ENCODE measurements at places on chromosomes 12 and 14.

GRCh38 chr12:57893431-57894353, 47.2 kb upstream of the CTDSP2 start:
- no peak for DNase-seq

GRCh38 chr14:33700052-33700451, 250.8 kb downstream of the EGLN3 start:
- DNase-seq: no peak

- no peak for DNase-seq
Observed at GRCh38 chr14:65850429-65851135, 438.1 kb downstream of the FUT8 start.

DNA sequence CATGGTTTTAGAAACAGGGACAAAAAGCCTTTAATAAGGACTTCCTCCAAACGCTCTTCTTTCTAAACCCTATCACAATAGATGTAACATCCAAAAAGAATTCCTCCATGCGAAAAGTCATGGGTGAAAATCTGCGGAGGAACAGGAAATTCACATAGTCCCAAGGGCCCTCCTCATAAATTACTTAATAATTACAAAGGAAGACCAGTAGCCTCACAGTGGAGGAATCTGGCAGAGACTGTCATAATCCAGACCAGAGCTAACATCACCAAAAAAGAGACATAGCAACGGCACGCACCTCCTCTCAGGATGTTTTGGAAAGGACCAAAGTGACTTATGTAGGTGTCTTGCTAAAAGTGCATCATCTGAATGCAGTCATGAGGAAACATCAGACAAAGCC, 165.7 kb downstream of the ANO2 start:
- DNase-seq: no peak

DNA sequence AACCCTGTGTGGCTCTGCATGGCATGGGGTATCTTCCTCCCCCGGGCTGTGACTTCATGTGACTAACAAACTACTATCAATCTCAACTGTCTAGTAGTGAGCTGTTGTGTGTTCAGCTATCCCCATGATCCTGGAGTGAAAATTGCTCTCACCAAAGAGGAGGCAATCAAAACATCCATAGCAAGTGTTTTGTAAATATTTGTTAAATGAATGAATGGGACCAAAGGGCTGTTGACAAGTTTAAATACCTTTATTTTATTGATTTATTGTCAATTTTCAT, 138.1 kb upstream of the CPM start:
- no peak for DNase-seq

DNA sequence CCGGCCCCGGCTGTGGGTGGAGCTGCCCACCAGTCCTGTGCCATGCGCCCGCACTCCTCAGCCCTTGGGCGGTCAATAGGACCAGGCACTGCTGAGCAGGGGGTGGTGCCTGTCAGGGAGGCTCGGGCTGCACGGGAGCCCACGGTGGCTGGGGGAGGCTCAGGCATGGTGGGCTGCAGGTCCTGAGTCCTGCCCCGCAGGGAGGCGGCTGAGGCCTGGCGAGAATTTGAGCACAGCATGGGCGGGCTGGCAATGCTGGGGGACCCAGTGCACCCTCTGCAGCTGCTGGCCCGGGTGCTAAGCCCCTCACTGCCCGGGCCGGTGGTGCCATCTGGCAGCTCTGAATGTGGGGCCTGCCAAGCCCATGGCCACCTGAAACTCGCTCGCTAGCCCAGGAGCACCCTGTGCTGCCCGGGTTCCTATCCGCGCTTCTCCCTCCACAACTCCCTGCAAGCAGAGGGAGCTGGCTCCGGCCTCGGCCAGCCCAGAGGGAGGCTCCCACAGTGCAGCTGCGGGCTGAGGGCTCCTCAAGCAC, 1371.1 kb downstream of the FSCB start:
- no peak for DNase-seq

- no peak for DNase-seq
Observed at GRCh38 chr12:31007153-31007495, 66.5 kb upstream of the DDX11 start.

DNA sequence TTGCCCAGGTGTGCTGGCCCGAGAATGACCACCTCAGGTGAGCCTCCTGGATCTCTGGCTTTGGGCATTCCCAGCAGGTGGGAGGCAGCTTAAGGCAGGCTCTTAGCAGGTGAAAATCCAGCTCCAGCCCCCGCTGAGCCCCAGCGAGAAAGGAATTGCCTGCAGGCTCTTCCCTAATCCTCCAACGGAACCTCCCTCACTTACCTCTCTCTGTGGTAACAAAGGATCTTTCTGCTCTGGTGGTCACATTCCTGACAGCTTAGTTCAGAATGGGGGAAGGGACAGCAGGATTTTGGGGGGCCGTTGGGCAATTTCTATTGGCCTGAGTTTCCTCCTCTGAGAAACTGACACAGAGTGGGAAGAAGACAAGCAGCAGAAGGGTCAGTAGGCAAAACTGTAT, 116.0 kb upstream of the LHX5 start:
- no peak for DNase-seq

GRCh38 chr12:115261691-115262398, 577.9 kb upstream of the TBX3 start:
- no peak for DNase-seq

DNA sequence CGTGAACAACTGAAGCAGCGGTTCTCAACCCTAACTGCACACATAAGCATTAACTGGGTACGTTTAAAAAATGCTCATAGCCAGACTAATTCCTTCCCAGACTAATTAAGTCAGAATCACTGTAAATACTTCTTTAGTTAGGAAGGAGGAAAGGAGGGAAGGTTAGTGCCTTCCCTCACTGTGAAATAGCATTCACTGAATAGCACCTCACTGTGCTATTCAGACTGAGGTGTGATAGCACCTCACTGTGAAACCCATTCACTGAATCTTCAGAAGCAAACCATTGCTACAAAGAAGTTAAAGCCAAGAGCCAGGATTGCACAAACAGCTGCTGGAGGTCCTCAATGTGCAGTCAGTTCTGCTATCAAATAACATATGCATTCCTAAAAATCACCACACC, 58.8 kb downstream of the RTN1 start:
- no peak for DNase-seq

- DNase-seq: no peak
Observed at GRCh38 chr12:118827047-118827446, 154.3 kb upstream of the SRRM4 start.

DNA sequence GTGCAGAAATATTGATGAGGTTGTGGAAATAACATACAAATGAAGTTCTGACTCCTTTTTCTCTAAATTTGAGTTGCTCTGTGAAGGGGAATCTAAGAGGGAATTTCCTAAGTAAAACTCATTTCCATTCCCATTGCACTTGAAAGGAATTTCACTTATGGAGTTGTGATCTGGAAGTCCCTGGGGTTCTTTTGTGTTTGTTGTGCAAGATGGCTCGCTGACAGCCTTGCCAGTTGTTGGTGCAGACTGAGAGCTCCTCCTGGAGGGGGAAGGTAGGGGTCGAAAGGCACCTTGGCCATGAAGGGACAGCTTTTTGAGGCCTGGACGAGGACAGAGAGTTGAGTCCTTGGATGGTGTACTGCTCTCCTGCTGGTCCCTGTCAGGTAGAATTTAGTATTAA, 72.0 kb downstream of the C12orf56 start:
- no peak for DNase-seq

DNA sequence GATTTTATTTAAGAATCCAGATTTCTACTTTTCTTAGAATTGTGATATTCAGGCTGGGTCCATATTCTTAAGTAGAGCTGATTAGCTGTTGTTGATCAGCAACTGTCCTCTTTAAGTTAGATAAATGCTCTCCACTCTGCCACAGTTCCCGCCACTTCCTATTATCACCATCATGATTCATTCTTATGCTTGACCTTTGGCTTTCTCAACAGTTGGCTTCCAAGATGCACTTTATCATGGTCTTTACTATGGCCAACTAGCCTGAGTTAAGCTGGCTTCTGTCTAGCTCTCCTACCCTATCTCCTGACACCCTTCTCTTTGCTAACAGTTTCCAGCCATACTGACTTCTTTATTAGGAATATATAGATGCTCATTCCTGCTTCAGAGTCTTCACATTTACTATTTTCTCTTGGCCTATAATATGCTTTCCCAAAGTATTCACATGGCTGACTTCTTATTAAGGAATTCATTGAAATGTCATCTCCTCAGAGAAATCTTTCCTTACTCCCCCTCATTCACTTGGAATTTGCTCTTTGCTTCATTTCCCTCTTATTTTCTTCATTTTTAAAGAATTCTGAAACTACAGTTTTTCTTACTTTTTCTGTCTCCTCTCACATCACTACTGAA, 149.0 kb upstream of the IGF1 start:
- no peak for DNase-seq

DNA sequence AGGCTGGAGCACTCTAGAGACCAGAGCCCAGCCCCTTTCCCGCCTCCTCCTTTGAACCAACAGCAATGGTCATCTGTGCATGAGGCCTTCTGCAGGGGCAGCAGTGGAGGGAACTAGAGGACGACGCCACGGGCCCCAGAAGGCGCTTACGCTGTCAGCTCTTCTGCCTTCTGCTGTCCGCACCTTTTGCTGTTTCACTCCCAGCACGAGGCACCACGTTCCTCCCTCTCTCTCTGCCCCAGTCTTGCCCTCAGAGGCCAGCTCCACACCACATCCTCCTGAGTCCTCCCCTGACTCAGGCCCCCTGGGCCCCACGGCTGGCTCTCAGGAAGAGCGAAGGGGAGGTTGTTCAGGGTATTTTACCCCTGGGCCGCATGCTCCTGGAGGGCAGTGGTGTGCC, 15.5 kb downstream of the MMAB start:
- DNase-seq: no peak

GRCh38 chr12:38484821-38485449, 168.4 kb downstream of the ALG10B start:
- no peak for DNase-seq

DNA sequence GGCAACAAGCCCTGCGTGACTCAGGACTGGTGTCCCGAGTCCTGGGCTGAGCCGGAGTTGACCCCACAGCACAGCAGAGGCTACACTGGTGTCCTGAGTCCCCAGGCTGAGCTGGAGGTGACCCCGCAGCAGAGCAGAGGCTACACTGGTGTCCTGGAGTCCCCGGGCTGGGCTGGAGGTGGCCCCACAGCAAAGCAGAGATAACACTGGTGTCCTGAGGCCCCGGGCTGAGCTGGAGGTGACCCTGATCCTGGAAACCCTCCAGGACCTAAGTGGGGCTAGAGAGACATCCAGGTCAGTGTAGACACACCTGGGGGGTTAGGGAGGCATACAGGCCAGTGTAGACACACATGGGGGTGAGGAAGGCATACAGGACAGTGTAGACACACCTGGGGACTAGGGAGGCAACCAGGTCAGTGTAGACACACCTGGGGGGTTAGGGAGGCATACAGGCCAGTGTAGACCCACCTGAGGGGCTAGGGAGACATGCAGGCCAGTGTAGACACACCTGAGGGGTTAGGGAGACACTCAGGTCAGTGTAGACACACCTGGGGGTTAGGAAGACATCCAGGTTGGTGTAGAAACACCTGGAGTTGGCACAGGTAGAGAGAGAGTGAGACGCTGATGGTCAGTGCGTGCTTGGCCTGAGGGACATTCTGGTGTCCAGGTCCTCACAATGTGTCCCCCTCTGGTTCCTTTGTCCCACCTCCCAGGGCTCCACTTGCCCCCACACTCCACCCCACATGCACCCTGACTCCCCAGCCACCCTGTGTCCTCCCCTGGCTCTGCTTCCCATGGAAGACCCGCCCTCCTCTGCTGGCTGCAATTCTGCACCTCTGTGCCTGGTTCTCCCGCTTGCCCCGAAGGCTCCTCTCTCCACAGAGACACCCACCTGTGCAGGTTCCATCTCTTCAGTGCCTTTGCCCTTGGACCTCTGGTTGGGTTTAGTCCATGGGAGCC, 321.6 kb upstream of the SFSWAP start:
- DNase-seq: no peak

GRCh38 chr14:91595736-91596135, 85.6 kb upstream of the PPP4R3A start:
- DNase-seq: no peak

GRCh38 chr12:20040831-20041230, 327.5 kb upstream of the PDE3A start:
- no peak for DNase-seq

- DNase-seq: no peak
Observed at GRCh38 chr14:33634631-33635030, 316.2 kb downstream of the EGLN3 start.

DNA sequence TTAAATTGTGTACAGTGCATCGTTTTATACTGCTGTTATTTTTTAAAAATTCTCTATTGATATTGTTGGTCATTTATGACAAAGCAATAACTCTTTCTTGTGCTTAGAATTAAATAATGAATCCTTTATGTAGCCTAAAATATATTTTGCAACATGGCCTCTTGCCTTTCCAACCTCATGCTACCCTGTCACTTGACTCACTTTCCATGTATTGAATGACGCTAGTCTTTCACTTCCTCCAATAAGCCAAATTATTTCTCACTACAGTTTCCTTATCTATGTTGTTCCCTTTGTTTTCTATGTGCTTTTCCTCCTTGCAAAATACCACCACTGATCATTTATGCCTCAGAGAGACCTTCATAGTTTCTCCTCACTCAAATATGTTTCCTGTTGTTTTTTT, 16.3 kb upstream of the EPYC start:
- no peak for DNase-seq

DNA sequence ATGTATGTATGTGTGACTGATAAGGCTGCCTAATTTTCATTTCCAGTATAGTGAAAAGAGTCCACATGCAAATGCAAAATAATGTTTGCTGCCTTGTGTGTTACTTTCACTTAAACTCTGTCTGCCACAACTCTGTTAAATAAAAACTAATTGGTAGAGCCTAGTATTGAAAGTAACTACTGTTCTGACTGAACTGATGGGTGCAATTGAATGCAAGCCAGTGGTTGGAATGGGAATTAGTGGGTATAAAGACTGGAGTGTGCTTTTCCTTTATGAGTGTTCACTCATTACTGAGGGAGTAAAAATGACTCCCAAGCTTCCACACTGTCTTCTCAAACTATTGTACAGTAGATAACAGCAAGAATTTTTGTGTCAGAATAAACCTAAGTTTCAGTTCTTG, 571.0 kb downstream of the TMTC2 start:
- no peak for DNase-seq

DNA sequence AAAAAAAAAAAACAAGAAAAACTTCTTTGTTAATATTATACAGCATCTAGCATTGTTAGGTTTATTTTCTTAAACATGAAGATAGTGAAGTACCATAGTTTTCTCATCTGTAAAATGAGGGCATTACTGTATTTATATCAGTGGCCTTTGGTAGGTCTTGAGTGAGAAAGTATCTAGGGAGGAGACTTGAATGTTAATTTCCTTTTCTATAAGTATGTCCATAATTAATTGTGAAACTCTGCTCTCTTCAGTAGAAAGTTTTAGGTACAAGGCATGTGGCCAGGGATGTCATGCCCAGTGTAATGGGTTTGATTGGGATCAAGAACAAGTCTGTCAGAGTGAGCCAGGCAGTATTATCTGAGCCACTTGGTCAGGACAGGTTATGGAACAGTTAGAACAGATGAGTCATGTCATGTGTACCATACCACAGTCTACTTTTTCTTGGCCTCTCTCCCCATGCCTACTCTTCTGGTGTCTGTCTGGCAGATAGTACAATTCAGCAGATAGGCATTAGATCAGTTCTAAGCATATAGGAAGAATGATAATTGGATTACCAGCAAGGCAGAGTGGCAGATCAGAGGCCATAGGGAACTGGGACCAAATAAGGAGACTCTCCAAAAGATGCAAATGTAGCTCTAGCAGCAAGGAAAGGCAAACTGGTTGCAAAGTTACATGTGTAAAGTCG, 30.4 kb downstream of the FBXO34 start:
- no peak for DNase-seq
